ENCODE measurements at places on chromosomes 11 and 22. TPM values are rescaled to one million over a fixed set of nuclear protein-coding genes. Genes with fewer than 3 reads are reported as not detected.

- peak; percentile 41 for DNase-seq
Measured at GRCh38 chr11:132158696-132159095, 788.3 kb downstream of the NTM start.

DNA sequence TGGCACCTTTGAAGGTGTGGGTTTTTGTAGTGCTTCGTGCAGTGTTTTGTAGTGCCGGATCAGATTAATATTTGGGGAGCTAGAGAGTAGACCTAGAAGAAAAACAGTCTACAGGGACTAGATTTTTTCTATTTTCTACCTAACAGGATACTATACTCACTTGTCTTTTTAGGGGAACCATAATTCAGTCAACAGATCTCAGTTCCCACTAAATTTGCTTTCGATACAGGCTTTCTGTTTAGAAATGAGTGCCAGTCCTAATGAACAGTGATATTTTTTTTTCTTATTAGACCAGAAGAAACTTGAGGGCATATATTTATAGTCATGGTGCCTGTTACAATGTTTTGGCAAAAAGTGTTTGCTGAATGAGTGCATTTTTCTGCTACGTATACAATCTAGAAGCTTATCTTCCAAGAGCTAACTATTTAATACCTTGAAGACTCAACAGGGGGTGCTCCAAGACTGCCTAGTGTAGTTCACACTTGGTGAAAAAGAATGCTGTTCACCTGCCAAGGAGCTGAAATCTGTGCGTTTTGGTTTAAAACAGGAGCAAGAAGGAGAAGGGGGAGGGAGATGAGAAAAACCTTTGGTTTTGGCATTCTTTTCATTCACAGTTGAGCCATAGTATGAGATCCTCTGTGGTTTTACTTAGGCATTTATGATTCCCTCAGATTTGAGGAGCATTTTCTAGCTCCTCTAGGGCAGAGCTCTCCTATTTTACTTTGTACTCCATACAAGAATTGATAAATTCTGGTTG is 44.9 kb upstream of the VSTM5 start:
- DNase-seq = peak; percentile 79

- no peak for DNase-seq
Measured at GRCh38 chr11:69554849-69555248, 73.4 kb downstream of the LINC01488 start.

DNA sequence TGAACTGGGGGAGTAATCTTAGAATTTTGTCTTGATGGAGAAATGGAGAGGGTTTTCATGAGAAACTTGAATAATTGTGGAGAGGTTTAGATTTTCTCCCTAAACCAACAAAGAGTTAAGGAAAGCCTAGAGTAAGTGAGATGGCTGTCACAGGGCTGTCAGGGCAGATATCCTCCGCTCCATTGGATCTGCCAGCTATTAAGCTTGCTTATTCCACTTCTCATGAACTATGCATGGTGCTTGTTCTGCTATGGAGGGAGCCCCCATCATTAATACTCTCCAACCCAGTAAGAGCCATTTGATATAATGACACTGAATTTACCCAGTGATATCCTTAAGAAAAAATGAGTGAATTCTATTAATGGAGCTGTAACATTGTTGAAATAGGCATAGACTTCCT is 342.8 kb upstream of the MTNR1B start:
- DNase-seq = no peak

Gene RIC3
- 0.11 TPM for polyA plus RNA-seq

Gene PARVG
- not detected for polyA plus RNA-seq

Gene CRACR2B
- polyA plus RNA-seq = 1.2 TPM

Gene HORMAD2
- not detected for polyA plus RNA-seq
